SHP77 (cell line): ENCODE measurements at places on chromosomes 12 and 14.

DNA sequence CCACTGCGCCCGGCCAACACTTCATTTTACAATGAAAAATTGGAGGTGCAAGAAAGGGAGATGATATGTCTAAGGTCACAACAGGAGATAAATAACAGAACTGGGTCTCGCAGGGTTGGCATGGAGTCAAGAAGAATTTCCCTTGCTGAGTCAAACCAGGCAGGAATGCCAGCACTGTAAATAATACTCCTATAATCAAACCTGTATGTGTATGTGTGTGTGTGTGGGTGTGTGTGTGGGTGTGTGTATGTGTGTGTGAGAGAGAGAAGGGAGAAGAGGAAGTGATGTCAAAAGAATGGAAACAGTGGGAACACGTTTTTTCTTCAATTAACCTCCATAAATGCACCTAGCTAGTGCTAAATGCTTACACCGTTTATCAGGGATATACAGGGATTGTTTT lies 70.4 kb downstream of the TMEM116 start:
- DNase-seq, result no peak

DNA sequence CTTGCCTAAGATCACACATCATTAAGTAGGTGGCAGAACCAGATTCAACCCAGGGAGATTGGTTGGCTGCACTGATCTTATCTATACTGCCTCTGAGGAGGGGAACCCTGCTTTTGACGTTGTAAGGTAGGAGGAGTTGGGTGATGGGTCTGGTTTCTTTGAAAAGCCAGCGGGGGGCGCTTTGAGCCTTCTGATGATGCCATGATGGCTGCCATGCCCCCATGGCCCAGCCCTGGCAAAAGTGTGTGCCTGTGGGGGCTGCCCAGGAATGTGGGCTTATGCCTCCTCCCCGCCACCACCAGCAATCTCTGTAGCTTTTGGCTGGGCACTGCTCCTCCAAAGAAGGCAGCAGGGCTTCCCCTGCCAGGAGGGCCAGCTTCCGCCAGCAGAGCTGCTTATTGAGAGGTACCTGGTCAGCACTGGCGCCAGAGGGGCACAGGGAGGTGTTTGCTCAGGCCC lies 224.3 kb downstream of the SLC41A2 start:
- no peak for DNase-seq

GRCh38 chr12:2234646-2235350 lies 182.0 kb downstream of the CACNA1C start:
- DNase-seq, result no peak

DNA sequence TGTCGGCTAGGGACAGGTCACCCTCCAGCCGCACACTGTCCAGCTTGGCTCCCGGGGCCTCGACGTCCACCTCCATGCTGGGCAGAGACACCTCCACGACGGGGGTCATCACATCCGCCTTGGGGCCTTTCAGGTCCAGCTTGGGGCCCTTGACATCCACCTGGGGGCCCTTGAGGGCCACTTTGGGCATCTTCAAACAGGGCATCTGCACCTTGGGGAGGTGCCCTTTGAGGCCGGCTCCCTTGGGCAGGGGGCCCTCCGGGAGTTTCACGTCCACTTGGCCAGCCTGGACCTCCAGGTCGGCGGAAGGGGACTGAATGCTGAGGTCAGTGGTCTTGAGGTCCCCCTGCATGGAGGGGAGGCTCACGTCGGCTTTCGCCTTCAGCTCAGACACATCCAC lies 17.9 kb downstream of the PLD4 start:
- no peak for DNase-seq

DNA sequence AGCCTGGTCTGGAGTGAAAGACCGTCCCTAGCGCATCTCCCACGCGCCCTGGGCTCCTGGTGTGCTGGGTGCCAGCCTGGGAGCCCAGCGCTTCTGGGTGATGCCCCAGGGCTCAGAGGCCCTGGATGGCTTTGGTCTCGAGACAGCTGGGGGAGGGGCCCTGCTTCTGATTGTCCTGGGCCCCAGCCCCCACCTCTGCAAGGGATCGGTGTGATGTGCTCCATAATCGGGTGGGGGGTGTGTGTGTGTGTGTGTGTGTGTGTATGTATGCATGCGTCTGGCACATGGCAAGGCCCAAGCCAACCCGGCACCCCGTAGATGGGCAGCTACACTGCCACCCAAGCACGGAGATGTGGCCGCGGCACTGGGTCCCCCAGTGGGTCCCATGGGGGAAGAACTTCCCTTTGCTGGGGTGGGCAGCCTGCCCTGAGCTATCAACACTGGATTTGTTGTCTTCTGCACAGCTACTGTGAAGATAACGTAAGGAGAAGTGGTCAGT lies 3.1 kb downstream of the ZBTB42 start:
- no peak for DNase-seq

GRCh38 chr12:49478949-49479664 lies 59.7 kb upstream of the KCNH3 start:
- DNase-seq, result no peak

DNA sequence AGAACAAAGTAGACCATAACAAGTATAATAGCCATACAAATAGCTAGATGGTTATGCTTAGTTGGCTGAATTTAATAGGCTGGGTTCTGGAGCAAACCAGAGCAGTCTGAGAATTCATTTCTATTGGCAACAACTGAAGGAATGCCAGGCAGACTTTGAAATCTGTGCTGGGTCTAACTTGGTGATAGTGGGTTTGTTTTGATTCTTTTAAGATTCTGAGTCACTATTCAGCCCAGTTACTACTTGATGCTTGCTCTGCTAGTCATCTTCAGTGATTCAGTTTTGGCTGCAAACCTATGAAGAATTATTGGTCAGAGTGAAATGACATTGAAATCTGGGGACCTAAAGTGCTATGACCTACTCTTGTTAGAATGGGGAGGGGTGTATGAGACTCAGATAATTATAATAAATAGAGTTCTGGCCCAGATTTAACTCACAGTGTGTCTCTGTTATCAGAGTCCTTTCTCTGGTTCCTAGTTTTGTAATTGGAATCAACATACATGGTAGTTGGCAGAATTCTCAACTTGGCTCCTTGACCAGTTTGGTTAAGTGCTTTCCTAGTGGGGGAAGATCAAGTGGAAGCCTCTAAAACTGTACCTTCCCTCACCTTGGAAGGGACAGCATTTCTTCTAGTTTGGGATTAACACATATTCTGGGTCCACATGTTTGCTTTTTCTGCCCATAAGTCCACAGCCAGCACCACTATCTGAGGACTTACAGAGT lies 43.5 kb downstream of the MNAT1 start:
- DNase-seq, result no peak

GRCh38 chr14:58109744-58110143 lies 42.3 kb downstream of the ARMH4 start:
- no peak for DNase-seq

DNA sequence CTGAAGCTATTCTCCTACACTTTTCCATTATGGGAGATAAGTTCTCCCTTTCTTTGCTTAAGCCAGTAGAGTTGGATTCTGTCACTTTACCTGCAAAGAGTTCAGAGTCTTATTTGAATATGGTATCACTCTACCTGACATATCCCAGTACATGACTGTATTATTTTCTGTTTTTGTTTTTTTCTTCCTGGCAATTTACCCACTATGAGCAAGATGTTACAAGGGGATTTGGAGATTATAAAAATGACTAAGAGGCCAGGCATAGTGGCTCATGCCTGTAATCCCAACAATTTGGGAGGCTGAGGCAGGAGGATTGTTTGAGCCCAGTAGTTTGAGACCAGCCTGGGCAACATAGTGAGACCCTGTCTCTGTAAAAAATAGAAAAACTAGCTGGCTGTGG lies 46.4 kb upstream of the CHST11 start:
- no peak for DNase-seq

DNA sequence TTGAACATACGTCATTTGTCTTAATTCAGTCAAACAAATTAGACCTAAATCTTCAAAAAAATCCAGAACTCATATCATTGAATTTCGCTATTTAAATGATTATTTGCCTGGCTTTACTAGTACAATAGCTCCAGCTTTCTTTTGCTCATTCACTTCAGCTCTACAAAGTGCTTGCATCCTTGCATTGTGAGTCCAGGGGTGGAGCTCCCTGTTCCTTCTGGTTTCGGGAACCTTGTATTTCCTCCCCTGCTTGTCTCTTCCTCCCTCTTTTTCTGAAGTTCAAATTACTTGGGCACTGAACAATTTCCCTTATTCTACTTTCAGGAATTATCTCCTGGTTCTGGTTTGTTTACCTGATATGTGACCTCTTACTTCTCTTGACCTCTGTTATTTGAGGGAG lies 58.1 kb upstream of the KITLG start:
- DNase-seq, result no peak

DNA sequence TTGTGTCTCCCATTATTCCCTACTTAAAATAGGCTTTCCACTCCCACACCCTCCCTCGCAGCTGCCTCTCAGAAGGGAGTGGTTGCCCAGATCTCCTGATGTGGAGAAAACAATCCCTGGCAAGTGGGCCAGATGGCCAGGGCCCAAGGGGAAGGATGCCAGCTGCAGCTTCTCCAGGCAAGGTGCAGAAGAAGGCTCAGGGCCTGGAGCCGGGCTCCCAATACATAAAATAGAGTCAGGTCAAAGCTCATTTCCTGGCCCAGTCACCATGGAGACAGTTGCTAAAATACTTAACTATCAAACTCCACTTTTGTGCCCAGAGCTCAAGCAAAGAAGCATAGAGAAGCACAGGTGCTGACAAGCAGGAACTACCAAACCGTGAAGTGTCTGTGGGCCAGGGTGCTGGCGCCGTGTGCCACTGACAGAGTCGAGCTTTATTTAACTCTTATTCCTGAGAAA lies 45.7 kb upstream of the ITPR2 start:
- peak; percentile 83 for DNase-seq

DNA sequence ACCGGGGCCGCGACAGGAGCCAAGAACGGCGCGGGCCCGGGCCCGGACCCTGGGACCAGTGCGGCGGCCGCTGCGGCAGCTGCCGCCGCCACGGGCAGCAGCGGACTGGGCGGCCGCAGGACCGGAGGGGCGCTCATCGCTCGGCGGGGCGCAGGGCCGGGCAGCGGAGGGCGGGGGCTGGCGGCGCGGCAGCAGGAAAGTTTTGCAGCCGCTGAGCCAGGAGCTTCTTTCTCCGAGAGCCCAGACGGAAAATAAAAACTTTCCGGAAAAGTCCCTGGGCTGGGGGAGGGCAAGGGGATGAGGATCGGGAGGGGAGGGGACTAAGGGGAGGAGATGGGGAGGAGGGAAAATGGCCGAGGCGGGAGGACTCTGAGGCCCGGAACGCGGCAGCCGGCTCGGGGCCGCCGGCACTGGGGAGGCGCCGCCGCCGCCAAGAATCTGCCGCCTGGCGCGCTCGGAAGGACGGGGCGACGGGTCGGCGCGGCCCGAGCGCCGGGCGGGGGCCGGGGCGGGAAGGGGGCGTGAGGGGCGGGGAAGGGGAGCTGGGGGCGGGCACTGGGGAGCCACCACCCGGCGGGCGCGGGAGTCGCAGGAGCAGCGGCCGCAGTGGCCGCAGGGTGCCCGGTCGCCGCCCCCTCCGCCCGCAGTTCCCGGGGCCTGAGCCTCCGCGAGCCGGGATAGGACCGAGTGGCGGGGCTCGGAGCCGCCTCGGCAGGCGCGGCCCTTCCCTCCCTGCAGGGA lies at the start of gene PRKD1:
Gene PRKD1 (minus strand): TSS at position 472 of the 741 bp plus-strand sequence.
- peak; percentile 80 for DNase-seq

DNA sequence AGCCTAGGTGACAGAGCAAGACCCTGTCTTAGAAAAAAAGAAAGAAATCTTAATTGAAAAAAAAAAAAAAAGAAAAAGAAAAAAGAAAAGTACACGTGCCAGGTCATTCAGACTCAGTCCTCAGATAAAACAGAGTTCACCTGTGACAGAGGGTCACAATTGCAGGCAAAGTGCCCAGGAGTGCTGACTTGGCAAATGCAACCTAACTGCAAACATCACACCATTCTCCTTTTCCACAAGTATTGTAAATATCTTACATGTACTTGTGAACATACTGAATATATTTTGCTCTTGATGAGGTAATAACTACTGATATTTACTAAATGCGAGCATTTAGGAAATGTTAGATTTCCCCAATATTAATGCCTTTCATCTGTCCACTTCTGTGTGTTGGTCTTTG lies 9.0 kb upstream of the COL2A1 start:
- DNase-seq, result no peak

GRCh38 chr12:24668563-24668962 lies 280.3 kb downstream of the BCAT1 start:
- no peak for DNase-seq

- DNase-seq, result no peak
Observed at GRCh38 chr12:76542908-76543307, 16.7 kb downstream of the OSBPL8 start.

DNA sequence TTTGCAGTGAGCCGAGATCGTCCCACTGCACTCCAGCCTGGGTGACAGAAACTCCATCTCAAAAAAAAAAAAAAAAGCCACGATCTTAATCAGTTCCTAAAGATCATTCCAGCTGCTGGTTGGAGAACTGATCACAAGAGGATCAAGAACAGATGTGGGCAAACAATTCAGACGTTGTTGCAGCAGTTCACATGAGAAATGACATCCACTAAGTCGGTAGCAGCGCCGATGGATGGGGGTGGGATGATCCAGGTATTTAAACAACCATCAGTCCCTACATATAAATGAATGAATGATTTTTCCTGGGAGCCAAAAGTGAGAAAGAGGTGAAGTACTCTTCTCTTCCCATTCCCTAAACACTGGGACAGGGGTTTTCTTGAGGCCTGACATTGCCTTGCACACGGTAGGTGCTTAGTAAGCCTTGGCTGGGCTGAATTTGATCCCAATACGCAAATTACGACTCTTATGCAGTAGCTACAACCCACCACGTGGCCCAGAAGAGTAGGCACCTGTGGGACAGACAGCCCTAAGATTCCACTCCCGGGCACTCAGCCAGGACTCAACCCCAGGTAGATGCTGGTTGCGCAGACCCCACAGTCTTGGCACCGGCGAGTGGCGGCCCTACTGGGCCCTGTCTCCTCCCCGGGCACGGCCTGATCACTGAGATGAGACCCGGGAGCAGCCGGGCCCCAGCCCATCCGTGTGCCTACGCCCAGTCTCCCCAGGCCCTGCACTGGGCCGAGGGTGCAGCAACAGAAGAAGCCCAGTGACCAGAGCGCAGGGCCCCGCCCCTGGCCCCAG lies 565 bp downstream of the SPRYD3 start:
- DNase-seq, result no peak

GRCh38 chr14:68899033-68899603 lies 80.0 kb downstream of the ACTN1 start:
- DNase-seq, result no peak

DNA sequence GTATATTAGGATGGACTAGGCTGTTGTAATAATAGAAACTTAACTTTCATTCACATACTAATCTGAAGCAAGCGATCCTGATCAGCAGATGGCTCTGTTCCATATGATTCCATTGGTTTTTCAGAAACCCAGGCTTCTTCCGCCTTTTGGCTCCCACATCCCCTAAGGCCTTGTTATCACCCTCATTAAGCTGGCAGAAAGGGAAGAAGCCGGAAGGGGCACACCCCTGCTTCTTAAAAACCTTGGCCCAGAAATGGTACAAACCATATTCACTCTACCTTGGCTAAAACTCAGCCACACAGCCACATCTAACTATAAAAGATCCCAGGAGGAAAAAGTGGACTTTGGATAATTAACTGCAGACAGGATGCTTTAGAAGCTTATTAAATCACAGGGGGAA lies 329.2 kb downstream of the PCNX1 start:
- DNase-seq, result no peak

DNA sequence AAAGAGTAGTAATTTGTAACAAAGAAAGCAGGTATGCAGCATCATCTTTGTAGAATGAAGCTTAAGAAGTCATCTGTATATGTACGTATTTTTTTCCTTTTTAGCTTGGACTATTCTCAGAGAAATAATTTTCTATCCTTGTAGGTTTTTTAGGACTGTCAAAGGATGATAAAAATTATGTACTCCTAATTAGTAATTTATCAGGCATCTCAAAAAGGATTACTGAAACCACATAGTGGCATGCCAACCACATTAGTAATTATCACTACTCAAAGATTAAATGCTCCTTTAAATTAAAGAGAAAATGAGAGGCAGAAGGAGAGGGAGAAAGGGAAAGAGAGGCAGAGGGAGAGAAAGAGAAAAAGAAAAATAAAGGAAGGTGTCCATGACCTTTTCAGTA lies 17.3 kb downstream of the TTC8 start:
- no peak for DNase-seq
